ENCODE measurements at places on chromosomes 2 and 18.

GRCh38 chr18:29311580-29311979 is 1134.7 kb upstream of the CDH2 start:
- no peak for DNase-seq

GRCh38 chr2:180656455-180656847 is 324.0 kb upstream of the UBE2E3 start:
- no peak for DNase-seq

GRCh38 chr2:117738991-117739839 is 75.3 kb upstream of the DDX18 start:
- DNase-seq, result no peak

DNA sequence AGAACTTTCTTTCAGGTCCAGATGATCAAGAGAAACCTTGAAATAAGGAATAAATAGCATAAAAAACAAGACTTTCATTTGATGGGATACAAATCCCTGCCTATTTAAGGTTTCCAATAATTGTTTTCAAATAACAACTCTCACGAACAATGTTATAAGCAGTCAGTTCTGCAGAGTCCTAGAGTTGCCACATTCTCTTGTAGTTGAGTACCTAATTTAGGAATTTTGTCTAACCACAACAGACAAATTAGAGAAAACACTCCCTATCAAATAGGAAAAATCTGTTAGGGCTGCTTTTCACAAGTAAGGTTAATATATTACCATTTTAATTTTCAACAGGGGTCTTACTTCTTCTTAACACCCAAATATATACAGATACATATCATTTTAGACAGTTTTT is 130.1 kb upstream of the CDH20 start:
- DNase-seq, result no peak

GRCh38 chr2:158142568-158143332 is 41.1 kb downstream of the UPP2 start:
- no peak for DNase-seq

DNA sequence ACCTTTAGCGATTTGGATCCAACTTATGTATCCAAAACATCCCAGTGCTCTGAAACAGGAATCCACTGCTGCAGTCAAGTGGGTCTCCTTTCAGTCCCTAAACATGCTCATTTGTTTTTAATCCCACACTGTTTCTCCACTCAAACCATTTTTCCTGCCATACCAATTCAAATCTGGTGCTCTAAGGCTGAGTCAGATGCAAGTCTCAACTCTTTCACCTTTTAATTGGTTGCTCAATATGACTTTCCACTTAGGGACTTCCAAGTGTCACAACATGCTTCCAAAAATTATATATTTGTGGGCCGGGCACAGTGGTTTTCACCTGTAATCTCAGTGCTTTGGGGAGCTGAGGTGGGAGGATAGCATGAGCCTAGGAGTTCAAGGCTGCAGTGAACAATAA is 113.4 kb upstream of the TANK start:
- no peak for DNase-seq

GRCh38 chr2:131005216-131005935 is 87.9 kb downstream of the FAM168B start:
- DNase-seq, result no peak

DNA sequence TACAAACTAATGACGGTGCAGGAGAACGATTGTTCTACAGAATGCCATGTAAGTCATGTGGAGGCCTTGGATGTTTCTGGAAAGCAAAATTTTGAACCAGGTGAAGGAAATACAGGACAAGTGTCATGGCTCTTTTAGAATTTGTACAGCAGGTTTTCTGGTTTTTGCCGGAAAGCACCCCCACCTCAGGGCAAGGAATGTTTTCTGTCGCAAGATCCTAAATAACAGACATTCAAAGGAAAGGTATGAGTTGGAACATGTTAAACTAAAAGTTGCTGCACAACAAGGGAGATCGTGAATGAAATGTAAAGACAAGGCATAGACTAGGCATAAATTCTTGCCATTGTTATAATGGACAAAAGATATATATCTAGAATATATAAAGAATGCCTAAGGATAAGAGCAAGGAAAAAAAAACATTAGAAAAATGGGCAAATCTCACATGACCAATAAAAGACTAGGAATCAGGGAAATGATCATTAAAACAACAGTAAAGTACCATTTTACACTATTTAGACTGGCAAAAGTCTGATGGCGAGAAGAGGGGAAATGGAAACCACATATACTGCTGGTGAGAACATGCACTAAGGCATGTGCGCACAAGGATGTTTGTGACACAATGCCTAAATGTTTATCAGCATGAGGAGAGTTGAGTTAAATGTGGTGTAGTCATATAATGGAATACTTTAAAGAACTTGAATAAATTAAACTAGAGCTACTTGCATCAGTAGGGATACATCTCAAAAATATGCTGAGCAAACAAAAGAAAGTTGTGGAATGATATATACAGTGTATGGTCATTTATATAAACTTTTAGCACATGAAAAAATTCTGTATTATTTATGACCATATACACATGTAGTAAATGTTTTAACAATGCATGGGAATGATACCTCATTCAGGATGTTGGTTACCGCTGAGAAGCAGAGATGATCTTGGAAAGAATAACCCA is 127.0 kb downstream of the EML6 start:
- no peak for DNase-seq

GRCh38 chr2:8494589-8494988 is 187.3 kb upstream of the ID2 start:
- no peak for DNase-seq

- no peak for DNase-seq
Measured at GRCh38 chr2:10475811-10476660, 27.9 kb upstream of the ODC1 start.

DNA sequence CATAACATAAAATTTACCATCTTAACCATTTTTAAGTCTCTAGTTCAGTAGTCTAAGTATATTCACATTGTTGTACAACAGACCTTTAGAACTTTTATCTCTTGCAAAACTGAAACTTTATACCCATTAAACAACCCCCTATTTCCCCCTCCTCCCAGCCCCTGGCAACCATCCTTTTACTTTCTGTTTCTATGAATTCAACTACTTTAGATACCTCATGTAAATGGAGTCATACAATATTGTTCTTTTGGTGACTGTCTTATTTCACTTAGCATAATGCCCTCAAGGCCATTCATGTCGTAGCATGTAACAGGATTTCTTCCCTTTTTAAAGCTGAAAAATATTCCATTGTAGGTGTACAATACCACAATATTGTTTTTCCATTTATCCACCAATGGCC is 129.8 kb downstream of the PDE11A start:
- no peak for DNase-seq

- no peak for DNase-seq
Measured at GRCh38 chr2:98013407-98014042, 17.8 kb upstream of the TMEM131 start.

- DNase-seq, result no peak
Measured at GRCh38 chr2:191895195-191895594, 48.3 kb upstream of the CAVIN2 start.

GRCh38 chr2:67037655-67038054 is 359.5 kb upstream of the ETAA1 start:
- no peak for DNase-seq

GRCh38 chr2:174606336-174606735 is 8.7 kb upstream of the WIPF1 start:
- DNase-seq, result peak; percentile 6

DNA sequence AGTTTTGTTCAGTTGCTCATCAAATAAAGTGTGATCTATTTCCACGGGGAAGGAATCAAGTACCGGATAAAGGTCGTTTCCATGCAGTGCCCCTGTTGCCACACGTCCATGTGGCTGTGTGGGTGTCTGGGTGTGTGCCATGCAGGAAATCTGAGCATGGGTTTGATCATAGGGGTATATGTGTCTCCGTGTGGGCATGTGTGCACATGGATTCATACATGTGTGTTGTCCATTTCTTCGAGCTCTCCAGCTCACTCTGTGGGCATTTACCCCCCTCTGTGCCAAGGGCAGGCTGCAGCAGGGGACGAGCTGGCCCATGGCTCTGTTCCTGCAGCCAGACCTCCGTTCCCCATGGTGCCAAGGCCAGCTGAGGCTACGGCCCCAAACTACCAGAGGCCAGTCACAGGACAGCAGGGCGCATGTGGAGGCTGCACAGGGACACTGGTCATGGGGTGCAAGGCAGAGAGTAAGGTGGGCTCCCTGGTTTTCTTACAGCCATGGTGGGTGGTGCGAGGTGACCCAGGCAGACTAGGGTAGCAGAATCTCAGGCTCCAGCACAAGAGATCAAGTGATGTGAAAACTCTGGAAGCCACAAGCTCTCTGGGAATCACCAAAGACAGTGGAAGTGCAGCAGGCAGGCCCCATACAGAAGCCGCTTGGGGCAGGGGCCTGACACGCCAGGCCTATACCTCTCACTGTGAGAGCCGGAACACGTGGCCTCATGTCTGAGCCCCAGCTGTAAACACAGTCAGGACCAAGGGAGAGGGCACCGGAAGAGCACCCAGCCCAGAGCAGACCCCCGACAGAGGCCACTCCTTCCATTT is 66.4 kb upstream of the RAB6C start:
- DNase-seq, result no peak

- DNase-seq, result no peak
Measured at GRCh38 chr18:79732721-79733025, 53.1 kb downstream of the CTDP1 start.

DNA sequence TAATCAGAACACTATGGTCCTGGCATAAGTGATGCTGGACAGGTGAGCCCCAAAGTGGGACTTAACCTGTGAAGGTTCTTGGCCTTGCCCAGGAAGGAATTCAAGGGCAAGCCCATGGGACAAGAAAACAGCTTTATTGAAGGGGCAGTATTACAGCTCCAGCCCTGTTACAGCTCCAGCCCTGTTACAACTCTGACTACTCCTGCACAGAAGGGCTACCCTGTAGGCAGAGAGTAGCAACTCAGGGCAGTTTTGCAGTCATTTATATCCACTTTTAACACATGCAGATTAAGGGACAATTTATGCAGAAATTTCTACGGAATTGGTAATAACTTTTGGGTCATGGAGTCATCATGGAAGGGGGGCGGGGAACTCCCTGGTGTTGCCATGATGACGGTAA is 15.7 kb downstream of the IL37 start:
- no peak for DNase-seq

- DNase-seq, result no peak
Measured at GRCh38 chr2:108316033-108316432, 27.3 kb downstream of the SULT1C2 start.

DNA sequence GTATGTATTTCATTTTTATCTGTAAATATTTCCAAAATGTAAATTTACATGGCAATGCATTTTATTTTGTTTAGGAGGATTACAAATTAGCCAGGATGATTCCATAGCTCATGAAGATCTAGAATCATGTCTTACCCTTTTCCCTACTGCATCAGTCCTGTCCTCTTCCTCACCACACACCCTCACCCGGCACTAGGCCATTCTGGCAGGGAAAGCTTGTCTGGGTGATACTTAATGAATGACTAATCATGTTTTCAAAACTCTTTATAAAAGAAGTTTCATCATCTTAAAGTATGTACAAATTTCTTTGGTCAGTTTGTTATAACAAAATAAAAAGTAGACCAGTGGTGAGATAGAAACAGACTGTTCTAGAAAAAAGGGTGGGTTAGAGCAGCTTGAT is 283.3 kb upstream of the VWC2L start:
- no peak for DNase-seq

GRCh38 chr2:217920879-217921603 is 81.8 kb downstream of the TNS1 start:
- DNase-seq, result no peak

GRCh38 chr2:69525261-69525660 is 88.0 kb upstream of the NFU1 start:
- DNase-seq, result no peak
